ENCODE measurements at places on chromosomes 12 and 14.
A peak's percentile ranks its signal among the peaks of the same experiment; 100 is the strongest.

GRCh38 chr12:12903642-12904609 lies 12.6 kb downstream of the GPRC5A start:
- DNase-seq = no peak

DNA sequence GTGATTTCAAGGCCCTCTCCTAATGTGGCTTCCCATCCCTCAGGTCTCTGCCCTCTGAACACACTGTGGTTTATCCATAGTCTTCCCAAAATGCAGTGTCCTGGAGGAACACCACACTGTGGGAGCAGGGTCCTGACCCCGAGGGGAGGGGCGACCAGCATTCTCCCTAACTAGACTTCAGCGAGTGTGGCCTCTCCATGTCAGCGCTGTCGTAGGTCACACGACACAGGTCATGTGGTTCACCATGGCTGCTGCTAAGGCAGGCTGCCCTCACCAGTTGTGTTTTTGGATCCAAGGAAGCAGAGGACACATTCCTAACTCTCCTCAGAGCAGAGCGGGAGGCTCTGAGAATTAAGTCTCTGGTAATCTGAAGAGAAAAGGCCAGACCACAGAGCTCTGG lies 50.5 kb downstream of the SSH1 start:
- no peak for DNase-seq

- no peak for DNase-seq
Observed at GRCh38 chr14:21673718-21674117, at the start of gene OR4E1. TSS of gene OR4E1 (minus strand) at chr14:21673818. CDS start at chr14:21670935, 2,883 bp downstream.

GRCh38 chr14:104993306-104993705 lies 7.7 kb downstream of the CLBA1 start:
- no peak for DNase-seq

DNA sequence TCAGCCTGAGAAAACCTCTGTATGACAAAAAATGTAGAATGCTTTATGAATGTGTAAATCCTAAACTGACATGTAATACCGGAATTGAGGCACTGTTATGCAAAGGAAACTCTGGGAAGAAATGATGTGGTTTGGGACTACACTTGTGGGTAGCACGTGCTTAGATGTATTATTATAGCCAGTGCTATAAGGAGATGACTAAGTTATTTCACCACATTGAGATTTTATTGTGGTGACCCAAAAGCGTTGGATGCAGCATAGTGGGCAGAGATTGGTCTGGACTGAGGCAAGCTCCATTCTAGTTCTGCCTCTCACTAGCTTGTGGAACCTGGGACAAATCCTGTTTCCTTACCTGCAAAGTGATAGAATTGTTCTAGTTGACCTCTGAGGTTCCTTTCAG lies 172.2 kb downstream of the SNAPC1 start:
- no peak for DNase-seq

GRCh38 chr12:67456431-67456901 lies 187.3 kb downstream of the CAND1 start:
- DNase-seq = no peak

- DNase-seq = peak; percentile 70
Observed at GRCh38 chr14:89359477-89360222, 57.4 kb downstream of the FOXN3 start.

DNA sequence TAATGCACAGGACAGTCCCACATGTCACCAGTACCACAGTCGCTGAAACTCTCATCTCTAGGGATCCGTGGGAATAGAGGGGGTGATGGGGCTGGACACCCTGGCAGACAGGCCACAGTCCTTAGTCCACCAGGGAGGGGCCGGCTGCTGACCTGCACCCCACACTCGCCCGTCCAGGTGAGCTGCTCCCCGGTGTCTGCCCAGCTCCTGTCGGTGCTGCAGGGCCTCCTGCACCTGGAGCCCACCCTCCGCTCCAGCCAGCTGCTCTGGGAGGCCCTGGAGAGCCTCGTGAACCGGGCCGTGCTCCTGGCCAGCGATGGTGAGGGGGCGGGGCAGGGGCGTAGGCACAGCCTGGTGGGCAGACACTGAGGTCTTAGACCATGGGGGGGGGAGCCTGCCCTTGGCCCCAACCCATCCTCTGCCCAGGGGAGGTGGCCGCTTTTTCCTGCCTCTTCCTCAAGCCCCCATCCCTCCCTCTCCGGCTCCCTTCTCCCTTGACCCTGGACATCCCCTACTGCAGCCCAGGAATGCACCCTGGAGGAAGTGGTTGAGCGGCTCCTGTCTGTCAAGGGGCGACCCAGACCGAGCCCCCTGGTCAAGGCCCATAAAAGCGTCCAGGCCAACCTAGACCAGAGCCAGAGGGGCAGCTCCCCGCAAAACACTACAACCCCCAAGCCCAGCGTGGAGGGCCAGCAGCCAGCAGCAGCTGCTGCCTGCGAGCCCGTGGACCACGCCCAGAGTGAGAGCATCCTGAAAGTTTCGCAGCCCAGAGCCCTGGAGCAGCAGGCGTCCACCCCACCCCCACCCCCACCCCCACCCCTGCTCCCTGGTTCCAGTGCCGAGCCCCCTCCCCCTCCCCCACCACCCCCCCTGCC lies 17.1 kb upstream of the ADSS1 start:
- DNase-seq = no peak

GRCh38 chr14:36020120-36021029 lies 156.1 kb downstream of the PTCSC3 start:
- no peak for DNase-seq

DNA sequence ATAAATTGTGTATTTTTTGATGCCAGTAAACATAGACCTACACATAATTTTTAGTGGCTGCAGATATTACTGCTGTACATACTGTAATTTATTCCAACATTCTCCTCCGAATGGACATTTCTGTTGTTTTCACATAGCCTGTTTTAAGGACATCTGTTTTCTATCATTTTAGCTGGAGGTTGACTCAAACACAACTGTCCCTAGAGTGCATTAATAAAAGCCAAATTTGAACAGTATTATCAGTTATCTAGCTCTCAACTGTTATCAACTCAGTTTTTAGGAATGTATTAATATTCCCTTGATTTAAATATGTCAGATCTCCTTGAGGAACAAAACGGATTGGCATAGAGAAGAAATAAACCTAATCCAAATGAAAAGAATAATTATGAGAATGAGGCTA lies 17.2 kb upstream of the PIWIL1 start:
- no peak for DNase-seq

DNA sequence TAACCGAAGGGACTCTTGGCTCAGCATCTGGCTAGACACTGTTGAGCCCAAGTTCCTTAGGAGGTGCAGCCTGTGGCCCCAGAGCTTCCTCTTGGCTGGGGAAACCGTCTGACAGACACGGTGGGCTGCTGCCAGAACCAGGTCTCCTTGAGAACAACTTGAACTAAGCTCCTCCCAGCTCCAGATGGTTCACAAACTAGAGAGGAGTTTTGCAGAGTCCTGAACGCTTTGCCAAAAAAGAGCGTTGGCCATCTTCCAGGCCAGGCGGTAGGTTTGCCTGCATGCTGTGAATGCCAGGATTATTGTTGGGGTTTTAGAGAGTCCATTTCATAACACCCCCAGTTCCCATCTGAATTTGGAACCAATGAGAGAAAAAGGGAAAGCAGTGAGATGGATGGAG lies 399.8 kb downstream of the RGS6 start:
- DNase-seq = peak; percentile 18

DNA sequence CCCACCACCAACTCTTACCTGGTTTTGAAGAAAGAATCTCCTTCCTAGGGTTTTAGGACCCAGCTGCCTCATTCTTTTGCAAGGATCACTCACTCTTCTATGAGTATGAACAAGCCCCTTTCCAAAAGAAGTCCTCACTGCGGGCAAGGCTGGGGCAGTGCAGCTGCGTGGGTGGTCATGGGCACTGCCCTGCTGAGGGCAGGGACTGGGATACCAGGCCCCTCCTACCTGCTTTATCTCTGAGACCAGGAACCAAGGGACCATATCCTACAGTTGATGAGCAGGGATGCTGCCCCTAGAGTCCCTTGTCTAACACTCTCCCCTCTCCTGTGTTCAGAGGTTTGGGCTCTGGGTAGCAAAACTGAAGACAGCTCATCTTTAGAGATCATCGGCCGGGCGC lies 20.5 kb downstream of the HPD start:
- no peak for DNase-seq

GRCh38 chr12:93434256-93434865 lies 7.4 kb downstream of the UBE2N start:
- DNase-seq = no peak

- no peak for DNase-seq
Observed at GRCh38 chr14:49250517-49250916, 335.7 kb downstream of the RPS29 start.

- DNase-seq = no peak
Observed at GRCh38 chr14:103121121-103121845, 2.0 kb upstream of the TNFAIP2 start.

DNA sequence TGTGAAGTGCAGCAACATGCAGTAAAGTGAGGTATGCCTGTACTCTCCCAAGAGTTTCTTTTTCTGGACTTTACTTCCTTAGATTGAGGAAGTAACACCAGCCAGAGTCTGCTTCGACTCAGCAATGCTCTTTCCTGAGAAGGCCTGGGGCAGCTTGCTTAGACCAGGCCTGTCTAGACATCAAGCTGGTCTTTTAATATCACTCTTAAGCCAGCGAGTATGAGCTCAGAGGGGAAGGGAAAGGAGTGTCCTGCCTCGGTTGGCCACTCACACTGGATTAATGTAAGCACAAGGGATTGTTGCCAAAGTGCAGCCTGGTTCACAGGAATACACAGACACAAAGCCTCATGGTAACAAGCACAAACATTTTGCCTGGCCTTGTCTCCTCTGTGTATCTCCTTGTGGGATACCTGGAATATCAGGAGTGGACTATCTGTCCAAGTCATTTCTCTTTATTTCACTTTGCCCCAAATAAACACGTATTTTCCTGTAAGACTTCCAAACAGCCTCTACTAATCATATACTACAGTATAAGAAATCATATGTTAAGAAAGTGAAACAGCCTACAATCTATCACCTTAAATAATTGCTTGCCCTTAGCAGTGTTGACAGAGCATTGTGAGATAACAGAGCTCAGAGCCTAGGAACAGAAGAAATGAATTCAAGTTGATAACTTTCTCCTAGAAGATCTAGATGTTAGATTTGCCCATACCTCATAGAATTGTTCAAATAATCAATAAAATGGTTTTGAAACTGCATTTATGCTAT lies 121.2 kb upstream of the DAAM1 start:
- DNase-seq = no peak

DNA sequence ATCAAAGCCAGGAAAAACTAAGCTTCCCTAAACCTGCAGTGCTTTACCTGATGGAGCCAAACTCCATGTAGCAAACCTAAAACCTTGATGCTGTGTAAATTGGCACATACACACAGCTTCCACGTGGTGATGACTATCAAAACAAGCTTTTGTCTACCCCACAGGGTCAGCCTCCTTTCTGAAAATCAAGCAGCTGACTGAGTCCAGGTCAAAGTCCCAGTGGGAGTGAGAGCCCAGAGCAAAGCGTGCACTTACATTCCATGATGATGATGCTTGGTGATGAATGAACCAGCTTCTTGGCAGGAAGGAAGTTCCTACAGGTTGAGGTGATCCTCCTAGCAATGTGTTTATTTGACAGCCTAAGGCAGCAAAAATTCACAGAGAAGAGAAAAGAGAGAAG lies 630.0 kb upstream of the TBX3 start:
- DNase-seq = no peak

GRCh38 chr12:121697093-121697698 lies 15.4 kb upstream of the TMEM120B start:
- DNase-seq = peak; percentile 88

- DNase-seq = no peak
Observed at GRCh38 chr12:97047361-97047760, 140.3 kb downstream of the NEDD1 start.

DNA sequence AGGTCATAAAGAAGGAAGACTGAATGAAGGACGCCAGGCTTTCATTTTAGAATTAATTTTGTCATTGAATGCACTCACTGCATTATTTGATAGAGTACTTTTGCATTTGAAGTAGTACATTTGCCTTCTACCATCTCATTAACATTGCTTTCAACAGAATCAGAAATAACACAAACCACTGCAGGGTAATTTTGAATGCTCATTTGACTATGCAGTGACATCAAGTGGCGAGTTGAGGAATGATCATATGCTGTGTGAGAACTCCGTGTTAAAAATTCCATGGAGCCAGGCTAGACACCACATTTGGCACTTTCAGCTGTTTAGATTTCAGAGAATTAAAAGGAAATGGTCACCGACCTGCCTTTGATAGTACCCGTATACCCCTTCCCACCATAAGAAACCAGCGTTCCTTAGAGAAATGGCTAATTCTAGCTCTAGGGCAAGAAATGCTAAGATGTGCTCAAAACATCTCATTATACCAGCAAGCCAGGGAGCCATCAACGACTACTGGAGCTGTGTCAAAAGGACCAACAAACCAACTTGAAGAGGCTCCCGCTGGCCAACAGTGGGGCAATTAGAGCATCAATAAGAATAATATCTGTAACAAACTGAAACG lies 16.5 kb downstream of the HEBP1 start:
- DNase-seq = peak; percentile 70

GRCh38 chr14:106280876-106281275 lies 754.5 kb downstream of the TMEM121 start:
- no peak for DNase-seq

GRCh38 chr12:109157986-109158385 lies 41.6 kb downstream of the ACACB start:
- no peak for DNase-seq

DNA sequence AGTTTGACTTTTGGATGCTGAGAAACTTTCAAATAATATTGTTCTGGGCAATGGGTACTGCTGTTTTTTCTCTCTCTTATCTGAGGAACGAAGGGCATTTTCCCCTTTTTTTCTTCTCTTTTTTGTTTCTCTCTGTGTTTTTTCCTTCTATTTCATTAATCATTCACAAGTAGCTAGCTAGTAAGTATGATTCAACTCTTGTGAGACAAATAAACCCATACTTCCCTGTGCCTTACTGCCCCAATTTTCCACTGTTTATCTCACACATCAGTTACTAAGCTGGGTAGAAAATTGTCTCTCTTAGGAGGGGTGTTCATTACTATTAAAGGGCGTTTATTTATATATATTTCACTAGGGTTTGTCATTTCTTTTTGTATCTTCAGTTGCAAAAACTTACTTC lies 437.6 kb downstream of the RERGL start:
- no peak for DNase-seq

- peak; percentile 44 for DNase-seq
Observed at GRCh38 chr14:59483363-59483762, 845 bp downstream of the L3HYPDH start.

- DNase-seq = no peak
Observed at GRCh38 chr14:92673601-92674150, 74.8 kb downstream of the LGMN start.

DNA sequence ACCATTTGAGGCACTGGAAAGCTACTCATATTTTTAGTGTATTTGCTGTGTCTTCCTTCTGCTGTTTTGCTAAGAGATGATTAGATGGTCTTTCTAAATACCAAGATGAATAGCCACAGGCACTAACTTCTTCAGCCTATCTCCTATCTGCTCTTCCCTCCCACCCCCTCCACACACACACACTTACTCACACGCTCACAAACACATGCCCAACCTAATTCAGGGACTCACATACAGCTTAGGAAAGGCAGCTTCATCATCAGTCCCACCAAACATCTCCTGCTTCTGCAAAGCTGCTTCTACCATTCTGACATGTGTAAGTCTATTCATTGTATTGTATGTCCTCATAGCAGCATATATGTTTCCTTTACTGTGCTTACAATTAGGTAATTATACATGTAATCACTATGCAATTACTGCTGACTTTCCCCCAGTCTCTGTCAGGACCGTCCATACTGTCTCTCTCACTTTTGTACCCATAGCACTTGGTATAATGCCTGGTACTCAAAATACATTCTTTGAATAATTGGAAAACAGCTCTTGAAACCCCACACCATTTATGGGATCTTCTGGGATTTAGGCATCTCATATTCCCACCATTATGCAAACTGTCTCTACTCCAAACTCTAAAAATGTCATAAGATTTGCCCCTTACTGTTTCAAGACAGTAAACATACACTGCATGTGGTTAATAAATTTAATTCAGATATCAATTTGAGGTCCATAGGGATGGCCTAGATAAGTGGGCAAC lies 83.3 kb upstream of the HIF1A start:
- DNase-seq = no peak
